ENCODE measurements at places on chromosomes 13 and 19.

- no peak for DNase-seq
Measured at GRCh38 chr19:33304371-33304759, 2.0 kb upstream of the CEBPA start.

DNA sequence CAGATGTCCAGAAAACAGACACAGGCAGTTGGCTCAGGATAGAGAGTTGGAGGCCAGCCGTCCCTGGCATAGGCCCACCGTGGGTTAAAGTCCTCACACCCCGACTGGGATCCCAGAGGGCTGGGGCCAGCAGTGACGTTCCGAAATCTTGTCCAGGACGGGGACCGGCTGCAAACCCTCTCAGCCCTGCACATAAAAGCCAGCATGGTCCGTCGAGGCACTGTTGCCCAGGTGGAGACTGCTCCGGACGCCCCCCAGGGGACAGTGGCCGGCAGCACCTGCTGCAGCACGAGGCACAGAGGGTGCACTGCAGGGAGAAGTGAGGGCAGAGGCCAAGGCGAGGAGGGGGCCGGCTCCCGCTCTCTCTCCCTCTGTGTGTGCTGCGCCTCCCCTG, 4.3 kb upstream of the IFNL2 start:
- DNase-seq, result no peak

GRCh38 chr19:47499863-47500830, 14.7 kb downstream of the NAPA start:
- DNase-seq, result no peak

DNA sequence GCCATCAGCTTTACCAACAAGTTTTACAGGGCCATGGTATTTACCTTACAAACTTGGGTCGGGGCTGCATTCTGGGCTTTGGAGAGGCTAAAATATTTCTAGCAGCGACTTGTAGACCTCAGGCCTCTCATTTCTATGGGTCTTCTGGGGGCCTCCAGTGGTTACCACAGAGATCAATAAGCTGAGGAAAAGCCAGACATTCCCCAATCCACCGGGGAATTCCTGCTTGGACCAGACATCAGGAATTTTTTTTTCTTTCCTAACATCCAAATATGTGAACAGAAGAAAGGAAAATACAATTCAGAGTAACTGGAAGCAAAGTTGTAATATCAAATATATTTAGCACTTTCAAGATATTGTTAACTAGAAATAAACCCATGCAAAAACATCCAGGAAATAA, 1.5 kb downstream of the DZIP1 start:
- DNase-seq, result no peak

DNA sequence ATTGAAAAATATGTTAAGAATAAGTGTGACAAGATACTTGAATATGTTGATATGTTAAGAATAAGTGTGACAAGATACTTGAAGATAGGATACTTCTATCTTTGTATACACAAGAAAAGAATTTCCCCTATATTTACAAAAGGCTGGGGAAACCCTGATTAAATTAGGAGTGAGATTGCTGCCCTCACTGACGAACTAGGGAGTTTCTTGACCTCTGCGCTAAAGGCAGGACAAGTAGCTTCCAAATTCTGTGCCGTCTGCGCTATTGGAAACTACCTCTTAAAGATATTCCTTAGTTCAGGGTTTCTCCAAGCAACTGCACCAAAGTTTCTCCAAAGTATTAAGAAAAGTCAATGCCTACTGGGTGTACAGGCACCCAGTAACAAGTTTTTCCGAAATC, 730 bp downstream of the ZNF260 start:
- DNase-seq, result no peak

DNA sequence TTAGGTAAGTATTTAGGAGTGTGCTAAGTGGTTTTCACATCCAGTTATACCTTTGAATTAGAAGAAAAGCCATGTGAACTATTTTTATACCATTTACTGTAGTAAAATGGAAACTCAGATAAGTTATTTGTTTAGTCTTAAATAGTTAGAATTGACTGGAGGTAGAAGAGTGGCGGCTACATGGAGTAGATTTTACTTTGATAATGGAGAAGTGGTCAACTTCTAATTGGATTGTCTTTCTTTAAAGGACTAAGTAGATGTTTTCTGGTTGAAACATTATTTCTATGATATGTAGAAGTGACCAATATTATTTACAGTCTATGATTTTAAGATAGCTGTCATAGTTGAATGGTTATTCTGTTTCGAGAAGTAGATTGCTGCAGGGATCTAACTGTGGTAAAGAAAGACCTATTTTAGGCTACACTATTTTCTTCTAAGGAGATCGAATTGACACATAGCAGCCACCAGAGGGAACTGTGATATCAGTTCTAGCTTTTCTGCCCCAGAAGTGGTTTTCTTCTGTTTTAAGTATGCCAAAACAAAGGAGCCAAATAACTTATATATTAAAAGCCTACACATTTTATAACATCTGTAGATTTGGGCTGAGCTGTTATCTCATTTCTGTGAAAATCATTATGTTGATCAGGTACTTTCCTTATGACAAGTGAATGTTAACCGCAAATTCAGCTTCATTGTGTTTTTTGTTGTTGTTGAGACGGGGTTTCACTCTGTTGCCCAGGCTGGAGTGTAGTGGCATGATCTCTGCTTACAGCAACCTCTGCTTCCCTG, 26.1 kb downstream of the ZMYM2 start:
- DNase-seq, result no peak

DNA sequence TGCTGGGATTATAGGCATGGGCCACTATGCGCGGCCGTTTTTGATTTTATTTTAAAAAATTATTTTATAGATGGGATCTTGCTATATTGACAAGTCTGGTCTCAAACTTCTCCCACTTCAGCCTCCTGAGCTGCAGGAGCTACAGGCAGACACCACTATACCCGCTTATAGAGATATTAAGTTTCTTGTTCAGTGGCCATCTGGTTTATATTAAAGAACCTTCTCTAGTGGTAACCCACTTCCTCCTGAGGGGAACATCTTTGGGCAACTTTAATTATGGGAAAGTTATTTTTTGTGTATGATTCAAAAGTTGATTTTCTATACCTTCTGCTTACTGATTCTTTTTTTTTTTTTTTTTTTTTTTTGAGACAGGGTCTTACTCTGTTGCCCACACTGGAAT, 172.7 kb downstream of the KLF5 start:
- DNase-seq, result no peak

DNA sequence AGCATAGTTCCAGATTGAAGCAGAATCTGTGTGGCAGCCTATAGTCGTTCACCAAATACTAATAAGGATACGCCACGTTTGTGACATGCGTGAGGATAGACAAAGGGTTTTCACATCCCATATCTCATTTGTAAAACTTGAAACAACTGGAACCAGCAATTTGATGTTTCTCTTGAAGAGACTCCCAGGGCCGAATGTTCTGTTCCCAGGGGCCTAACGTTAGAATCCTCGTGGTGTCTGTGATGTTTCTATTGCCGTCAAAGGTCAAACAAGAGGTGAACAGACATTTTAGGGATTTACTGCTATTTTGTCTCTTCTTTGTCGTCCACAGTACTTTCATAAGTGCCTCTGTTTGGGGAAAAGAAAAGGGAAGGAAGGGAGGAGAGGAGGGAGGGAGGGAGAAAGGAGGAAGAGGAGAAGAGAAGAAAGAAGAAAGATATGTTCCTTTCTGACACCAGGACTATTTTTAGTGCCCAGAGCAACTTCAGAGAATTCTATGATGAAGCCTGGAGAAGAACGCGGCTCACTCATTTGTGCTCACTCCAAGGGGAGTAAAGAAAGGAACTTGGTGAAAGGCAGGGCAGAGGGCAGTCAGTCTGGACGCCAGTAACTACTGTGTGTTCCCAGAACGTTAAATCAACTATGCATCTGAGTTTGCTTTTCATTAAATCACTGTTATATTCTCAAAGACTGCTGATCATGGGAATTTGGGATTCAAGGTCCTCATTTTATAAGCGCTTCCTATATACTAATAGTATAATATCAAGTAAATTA, 154.5 kb downstream of the DCT start:
- no peak for DNase-seq

All from stimulated activated CD4-positive, alpha-beta T cell treated with anti-CD3 and anti-CD28 coated beads, Interleukin-1b, Interleukin-23, amount 100 ng/mL, for 48 hours (primary cell).